NCI-H2171 (cell line): ENCODE measurements at places on chromosomes 1 and 21.

- DNase-seq = no peak
Measured at GRCh38 chr1:175511496-175511895, 231.9 kb downstream of the TNR start.

DNA sequence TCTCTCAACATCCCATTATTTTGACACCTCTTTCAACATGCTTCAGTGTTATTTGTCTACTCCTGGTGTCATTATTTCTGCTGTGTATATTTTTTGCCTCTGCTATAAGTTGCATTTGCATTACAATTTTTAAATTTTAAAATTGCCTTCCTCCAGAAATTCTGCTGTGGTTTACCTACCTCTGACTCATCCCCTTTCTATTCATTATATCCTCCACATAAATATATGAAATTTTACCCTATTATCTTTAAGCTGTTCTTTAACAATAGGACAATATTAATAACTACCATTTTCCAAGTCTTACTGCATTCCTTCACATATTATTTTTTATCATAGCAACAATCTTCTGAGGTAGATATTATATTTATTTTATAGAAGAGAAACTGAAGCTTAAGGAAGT is 178.1 kb upstream of the NRIP1 start:
- DNase-seq = no peak

- peak; percentile 8 for DNase-seq
Measured at GRCh38 chr1:180269645-180270529, 39.8 kb downstream of the LHX4 start.

DNA sequence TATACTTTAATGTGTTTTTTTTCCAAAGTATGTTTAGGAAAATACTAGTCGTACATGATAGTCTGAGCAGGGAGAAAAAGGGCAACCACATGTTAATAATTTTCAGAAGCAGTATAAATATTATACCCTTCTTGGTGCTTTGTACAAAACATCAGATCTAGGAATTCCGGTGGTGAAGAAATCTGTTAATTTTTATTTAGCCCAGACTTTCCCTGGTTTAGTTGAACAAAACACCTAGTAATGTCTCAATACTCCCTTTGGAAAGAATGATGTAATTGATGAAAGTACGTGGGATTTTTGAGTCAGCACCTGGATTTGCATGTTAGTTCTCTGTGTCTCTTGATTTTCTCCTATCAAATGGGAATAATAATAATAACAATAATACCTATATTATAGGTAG is 38.4 kb upstream of the KCNK2 start:
- DNase-seq = no peak

GRCh38 chr1:117534995-117535467 is 70.8 kb upstream of the TENT5C start:
- DNase-seq = peak; percentile 6

DNA sequence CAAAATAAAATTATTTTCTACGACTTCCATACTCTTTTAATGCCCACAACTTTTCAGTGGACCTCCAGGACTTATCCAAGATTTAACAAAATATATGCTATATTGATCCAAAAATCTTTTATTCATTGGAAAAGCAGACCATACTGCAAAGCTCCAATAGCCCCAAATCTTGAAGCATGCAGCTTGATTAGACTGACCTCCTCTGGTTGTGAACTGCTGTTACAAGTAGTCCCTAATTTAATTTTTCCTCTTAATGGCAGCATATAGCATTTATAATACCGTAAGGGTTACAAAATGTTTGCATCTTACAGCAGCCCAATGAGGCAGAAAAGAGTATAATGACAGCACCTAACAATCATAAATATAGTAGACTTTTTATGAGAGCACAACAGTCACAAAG is 49.8 kb downstream of the TPR start:
- no peak for DNase-seq

DNA sequence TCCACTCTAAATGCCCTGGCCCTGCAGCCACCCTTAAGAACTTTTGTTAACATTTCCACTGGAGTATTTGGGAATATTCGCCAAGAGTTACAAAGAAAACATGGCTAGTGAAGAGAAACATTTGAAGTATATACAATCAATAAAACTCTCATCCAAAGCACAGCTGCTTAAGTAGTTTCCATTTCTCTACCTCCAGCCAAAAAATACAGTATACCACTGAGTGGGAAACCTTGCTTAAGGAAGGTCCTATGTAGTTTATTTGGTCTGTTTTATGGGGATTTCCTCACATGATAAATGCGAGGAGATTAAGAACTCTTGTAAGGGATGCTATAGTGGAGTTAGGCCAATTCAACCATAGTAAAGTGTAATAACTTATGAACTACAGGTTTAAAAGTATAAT is 382.5 kb downstream of the NEGR1 start:
- no peak for DNase-seq

- DNase-seq = no peak
Measured at GRCh38 chr1:178411756-178412399, 84.9 kb downstream of the CLEC20A start.
